ENCODE measurements at places on chromosomes 6 and 20.

DNA sequence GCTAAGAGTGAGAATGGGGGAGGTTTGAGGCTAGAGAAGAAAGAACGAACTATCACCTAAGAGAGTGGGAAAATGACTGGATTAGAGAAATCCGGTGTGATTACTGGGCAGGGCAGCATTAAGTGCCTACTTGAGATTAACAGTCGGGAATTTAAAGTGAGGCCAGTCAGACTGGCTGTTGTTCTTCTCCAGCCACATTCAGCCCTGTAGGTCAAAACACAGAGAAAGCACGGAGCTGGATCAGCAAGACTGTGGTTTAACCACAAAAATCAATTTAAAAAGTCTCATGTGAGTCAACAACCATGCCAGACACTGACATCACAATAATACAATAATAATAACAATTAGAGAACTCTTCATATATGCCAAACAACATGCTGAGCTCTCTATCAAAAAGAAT is 301.9 kb upstream of the SGK1 start:
- no peak for DNase-seq

DNA sequence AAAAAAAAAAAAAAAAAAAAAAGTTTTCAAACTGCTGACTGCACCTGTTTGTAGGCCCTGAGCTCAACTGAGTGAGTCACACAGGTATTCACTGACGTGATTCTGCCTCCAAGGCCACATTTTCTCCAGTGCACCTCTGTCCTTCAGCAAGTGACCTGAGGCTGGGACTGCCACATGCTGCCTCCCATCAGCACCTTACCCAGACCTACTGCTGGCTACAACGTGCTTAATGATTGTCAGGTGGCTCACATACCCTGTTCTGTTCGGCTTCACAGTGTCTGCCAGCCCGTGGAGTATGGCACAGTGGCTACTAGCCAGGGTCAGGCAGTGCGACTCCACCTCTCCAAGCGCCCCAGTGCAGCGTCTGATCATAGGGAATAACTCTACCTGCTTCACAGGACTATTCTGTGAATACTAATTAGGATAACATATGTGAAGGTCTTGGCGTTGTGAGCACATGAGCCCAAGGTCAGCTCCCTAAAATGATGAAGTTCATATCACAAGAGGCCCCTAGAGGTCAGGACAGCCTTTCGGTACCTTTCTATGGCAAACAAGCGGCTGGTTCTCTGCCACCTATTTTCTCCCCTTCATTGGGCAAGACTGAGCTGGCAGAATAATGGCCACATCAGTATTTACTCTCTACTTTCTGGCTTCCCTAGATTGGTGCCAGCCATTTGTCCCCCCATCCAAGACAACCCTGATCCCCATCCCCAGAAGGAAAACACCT is 28.1 kb downstream of the RIPOR3 start:
- DNase-seq: no peak

DNA sequence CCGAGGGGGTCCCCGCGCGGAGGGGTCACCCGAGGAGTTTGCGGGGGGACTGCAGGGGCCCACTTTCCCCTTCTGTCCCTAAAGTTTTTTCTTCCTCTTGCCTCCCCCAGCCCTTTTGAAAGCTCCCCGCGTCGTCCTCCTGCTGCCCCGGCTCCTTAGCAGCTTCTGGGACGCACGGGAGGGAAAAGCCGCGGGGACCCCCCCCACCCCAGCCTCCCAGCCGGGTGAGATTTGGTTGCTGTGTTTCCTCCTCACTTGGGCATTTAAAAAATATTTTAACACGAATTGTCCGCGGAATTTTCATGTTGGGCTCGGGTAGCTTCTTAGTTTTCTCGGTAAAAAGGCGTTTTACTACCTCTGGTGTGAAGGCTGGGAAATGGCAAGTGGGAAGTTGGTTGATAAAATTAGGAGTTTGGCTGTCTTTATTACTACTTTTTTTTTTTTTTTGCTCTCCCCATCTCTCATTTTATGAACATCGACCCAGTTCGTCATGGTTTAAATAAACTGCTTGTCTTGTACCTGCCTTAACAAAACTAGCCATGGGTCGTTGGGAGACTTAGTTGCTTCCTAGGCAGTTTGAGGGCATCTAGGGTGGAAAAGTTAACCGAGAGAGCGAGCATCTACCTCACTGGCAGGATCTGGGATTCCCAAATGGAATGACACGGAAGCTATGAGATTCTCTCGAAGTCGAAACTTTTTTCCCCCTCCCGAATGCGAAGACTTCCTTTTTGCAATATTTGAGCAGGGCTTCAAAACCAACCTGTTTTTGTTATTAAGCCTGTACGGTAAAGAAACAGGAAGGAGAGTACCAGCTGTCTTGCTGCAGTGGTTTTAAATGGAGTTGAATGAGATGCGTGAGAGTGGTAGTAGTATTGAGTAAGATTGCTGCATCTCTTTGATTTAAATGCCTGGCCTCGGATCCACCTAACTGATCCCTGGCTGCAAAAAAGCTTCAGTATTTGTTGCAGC is 868 bp downstream of the NCOA3 start:
- peak; percentile 19 for DNase-seq

- DNase-seq: no peak
Measured at GRCh38 chr6:138155443-138155842, 6.3 kb upstream of the ARFGEF3 start.

- no peak for DNase-seq
Measured at GRCh38 chr6:15227827-15228318, 18.0 kb upstream of the JARID2 start.

GRCh38 chr6:39402239-39402751 is 79.8 kb upstream of the KCNK16 start:
- no peak for DNase-seq

- DNase-seq: no peak
Measured at GRCh38 chr6:165663377-165663735, 315 bp upstream of the PDE10A start.

DNA sequence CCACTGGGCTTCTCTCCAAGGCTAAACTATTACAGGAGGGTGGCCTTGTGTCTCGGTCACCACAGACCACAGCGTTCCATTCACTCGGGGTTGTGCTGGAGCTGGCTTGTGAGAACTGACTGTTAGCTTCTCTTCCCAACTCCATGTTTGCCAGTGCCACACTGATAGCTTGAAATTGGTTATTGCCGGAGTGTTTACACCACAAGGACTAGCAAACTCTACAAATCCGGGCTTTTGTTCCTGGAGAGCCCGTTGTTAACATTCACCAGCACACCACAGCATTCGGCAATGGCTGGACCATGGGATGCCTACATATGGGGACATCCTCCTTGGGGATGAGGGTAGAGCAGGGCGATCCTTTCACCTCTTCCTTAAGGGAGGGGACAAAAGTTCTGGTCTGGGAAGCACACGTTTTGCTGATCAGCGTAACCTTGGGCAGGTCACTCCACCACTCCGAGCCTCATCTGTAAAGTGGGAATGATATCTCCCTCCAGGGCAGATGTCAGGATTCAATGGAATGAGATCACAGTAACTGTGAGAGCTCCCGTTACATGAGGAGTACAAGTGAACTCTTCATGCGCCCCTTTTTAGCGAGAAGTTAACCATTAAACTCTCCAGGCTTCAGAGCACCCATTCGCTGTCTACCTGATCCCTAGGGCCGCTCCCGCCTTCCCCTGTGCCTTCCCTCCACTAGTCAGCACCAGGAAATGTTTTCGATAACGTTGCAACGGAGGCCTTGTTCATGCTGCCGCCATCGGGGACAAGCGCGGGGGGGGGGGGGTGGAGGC is 41.7 kb upstream of the TTPAL start:
- no peak for DNase-seq

DNA sequence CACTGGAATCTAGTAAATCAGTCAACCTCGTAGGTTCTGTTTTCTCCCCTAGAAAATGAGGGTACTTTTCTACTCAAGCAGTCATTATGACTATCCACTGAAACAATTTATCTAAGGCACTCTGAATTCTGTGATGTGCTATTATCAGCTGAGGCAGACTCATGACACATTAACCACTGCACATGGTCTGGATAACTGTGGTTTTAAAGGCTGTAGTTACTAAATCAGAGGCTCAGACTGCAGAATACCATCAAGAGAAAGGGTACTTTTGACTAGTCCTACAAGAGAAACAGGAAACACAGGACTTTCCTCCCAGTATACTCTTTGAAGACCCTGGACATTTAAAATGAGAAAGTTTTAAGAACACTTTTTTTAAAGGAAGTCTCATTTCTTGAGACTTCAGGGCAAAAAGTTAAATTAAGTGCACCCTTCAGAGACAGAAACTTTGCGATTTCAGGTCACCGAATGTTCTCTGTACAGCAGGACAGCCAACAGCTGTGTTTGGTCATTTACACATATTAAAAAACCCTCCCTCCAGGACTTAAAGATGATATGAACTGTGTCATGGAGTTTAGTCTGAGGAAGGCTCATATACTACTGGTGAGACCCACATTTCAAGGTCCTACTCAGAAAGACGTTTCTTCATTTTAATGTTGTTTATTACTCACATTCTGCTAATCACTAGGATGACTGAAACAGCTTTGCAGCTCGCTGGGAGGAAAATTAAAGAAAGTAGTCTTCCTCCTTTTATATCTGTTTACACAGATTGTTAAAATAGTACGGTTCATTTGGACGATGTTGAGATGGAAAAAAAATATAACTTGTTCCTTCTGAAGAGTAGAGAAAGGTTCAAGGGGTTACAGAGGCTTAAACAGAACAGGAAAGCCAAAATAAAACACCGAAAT is 19.9 kb downstream of the ATXN1 start:
- no peak for DNase-seq

DNA sequence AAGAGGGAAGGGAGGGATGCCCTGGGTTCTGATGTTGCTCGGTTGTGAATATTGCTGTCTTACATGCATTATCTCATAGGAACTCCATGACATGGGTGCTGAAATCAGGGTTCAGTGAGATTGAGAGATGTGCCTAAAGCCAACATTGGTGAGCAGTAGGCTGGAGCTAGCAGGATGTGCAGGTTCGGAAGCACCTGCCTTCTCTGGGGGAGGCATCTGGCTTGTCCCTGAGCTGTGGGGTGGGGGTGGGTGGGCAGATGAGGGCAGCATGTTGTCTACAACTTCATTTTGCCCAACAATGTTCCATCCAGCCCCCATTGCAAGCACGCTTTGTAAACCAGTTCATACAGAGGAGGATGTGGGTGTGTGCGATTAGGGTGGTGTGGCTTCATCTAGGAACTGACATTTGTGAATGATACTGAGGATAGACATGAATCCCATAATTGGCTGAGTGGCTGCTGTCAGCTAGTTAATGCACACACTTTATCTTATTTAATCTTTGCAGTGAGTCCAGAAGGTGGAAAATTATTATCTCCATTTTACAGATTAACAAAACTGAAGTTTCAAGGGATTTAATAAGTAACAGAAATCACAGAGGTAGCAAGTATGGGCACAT is 119.4 kb downstream of the SYNDIG1 start:
- DNase-seq: no peak

GRCh38 chr6:131103296-131103695 is 32.0 kb upstream of the AKAP7 start:
- no peak for DNase-seq

DNA sequence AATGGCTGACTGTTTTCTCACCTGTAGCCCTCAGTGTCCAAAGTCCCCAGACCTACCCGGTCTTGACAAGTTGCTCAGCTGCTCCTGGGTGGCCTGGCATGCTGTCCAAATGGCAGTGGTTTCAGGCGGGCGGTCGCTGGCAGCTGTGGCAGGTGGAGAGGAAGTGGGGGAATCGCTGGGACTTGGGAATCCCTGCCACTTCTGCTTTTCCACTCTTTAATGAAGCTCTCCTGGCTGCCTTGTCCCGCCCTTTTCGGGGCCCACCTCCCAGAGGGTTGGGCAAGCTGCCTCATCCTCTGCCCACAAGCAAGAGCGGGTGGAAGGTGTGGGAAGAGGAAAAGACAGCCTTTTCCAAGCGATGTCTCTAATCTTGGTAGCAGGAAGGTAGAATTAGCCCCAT is at the start of gene OCSTAMP:
OCSTAMP (minus strand) TSS at position 194 of the 400 bp plus-strand sequence; CDS start at position 100, 94 bp downstream.
- DNase-seq: no peak

GRCh38 chr6:166436195-166437139 is 53.7 kb upstream of the MPC1 start:
- DNase-seq: no peak

- no peak for DNase-seq
Measured at GRCh38 chr20:48711044-48711428, 116.8 kb downstream of the PREX1 start.

DNA sequence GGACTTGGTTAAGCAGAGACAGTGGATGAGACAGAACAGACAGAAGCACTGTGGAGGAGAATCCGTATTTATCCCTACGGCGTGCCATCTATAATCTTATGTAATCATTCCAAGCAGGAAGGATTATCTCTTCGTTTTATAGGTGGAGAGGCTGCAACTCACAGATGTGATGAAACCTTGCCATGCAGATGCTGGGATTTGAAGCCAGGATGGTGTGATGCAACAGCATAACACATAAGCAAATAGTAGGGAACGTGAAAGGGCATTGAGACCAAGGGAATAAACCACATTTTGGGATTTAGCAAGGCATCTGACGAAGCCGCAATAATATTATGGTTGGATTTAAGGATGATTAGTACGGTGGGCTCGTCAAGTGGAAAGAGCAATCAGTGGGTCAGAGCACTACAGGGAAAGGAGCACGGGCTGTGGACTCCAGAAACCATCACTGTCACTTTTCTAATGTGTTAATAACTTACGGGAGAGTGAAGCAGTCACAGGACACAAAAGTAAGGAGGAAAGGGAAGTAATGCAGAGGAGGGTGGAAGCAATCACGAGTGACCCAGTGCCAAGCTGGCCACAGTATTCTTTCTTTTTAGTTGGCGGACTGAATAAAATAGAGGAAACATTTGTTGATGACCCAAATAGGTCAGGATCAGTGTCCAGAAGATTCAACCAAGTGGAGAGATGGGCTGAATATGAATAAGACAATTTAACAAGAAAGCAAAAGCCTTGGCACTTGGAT is 119.6 kb upstream of the EDN1 start:
- DNase-seq: no peak

DNA sequence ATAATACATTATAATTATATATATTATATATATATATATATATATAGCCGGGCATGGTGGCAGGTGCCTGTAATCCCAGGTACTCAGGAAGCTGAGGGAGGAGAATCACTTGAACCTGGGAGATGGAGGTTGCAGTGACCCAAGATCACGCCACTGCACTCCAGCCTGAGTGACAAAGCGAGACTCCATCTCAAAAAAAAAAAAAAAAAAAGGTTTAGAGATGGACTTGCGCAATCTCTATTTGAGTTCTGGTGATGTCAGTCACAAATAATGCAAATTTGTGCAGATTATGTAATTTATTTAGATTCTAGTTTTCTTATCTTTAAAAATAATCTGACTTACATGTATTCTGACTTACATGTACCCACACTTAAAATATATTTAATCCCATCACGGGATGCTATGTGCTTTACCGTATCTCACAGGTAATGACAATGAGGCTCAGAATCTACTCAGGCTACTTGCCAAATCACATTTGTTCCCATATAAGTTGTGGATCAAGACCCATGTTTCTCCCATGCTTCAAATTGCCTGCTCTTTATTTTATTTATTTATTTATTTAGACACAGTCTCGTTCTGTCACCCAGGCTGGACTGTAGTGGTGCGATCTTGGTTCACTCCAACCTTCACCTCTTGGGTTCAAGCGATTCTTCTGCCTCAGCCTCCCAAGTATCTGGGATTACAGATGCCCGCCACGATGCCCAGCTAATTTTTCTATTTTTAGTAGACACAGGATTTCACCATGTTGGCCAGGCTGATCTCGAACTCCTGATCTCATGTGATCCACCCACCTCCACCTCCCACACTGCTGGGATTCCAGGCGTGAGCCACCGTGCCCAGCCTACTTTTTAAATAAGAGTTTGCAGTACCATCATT is 7.6 kb upstream of the UST start:
- DNase-seq: no peak

- DNase-seq: no peak
Measured at GRCh38 chr6:21078497-21078896, 515.1 kb upstream of the SOX4 start.

GRCh38 chr6:33840048-33840926 is 36.5 kb upstream of the MLN start:
- DNase-seq: no peak

- DNase-seq: no peak
Measured at GRCh38 chr20:40449974-40450616, 238.9 kb downstream of the MAFB start.

All from stimulated activated CD8-positive, alpha-beta memory T cell treated with anti-CD3 and anti-CD28 coated beads, Interleukin-2, amount 100 ng/mL, for 1 hour (primary cell).